ENCODE measurements at places on chromosomes 7 and 10.

DNA sequence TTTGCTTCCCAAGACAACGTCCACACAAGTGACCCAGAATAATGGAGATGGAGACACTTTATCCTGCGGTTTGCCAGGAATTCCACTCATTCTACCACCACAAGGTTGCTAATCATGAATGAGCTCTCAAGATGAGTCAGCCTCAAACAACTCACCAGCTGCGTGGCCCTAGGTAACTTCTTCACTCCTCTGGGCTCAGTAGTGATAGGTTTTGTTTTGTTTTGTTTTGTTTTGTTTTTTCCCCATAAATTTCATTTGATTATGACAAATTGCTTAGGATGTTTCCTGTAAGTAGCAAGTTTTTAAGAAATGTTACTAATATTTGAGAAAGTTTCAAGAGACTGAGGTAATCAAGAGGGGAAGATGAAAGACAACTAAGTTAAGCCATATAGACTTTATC lies 286.8 kb downstream of the PARD3 start:
- no peak for DNase-seq

DNA sequence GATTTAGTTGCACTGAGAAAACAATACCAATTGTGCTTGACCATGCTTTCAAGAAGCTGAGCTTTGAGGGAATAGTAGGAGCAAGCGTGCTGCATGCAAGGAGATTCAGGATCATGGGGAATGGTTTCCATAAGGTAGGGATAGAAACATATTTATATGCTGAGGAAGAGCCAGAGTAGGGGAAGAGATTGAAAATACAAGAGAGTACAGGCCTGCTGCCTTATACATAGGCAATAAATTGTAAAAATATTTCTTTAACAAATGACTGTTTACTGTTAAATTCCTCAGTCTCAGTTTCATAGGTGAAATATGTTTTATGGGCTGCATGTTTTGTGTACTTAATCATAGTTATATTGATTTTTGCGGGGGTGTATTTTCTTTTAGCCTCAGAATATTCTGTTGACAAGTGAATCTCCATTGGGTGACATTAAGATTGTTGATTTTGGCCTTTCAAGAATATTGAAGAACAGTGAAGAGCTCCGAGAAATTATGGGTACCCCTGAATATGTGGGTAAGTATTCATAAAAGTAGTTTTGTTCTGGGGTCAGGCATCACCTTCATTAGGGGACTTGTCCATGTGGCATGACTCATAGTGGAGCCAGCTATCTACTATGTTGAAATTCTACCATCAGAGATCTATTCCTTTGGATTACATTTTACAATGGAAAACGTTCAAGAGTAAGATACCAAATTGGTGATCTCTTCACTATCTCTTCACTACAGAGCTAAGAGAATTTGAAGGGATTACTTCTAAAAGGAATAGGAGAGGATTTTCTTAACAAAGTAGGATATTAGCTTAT lies 36.5 kb downstream of the STK17A start:
- no peak for DNase-seq

DNA sequence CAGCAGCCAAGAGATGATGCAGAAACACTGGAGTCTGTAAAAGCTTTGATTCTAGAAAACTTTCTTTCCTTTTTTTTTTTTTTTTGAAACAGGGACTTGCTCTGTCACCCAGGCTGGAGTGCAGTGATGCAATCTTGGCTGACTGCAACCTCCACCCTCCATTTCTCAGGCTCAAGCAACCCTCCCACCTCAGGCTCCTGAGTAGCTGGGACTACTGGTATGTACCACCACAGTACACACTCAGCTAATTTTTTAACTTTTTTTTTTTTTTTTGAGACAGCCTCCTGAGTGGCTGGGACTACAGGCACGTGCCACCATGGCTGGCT lies 17.0 kb upstream of the BAG3 start:
- no peak for DNase-seq

DNA sequence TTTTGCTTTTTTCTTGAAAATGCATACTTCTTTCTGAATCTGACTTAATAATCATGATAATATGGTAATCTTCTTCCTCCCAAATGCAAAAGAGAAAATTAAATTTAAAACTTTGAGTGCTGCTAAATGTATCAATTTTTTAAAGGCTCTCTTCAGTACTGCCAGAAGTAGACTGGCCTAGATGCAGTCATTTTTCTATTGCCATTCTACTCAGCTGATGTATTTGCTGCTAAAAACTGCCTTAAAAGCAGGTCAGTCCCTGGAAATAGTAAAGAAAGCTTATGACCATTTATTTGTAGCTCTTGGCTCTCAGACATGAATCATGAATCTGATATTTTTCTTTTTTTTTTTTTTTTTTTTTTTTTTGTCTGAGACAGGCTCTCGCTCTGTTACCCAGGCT lies 28.5 kb downstream of the NAPEPLD start:
- no peak for DNase-seq

- no peak for DNase-seq
These were observed 28.1 kb upstream of the GARS1 start for GRCh38 chr7:30566596-30566995.

DNA sequence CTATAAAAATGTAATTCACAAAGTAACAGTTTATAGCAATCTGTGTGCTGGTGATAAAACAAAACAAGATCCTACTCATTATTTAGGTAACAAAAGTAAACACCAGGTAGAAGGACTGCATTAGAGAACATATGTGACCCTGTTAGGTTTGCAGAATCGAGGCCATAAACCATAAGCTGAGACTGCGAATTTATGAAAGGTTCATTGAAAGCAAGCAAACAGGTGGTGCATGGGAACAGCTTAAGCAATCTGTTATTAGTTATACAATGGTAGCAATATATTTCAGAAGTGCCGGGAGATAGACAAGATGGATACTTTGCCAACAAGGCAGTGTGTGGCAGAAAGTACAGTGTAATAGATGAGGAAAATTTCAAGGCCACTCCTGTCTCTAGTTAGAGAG lies 23.5 kb upstream of the FAM133B start:
- DNase-seq = no peak

GRCh38 chr10:50367732-50368131 lies 116.4 kb upstream of the ASAH2 start:
- DNase-seq = no peak

- no peak for DNase-seq
These were observed 31.6 kb upstream of the KCNIP2 start for GRCh38 chr10:101875068-101875688.

DNA sequence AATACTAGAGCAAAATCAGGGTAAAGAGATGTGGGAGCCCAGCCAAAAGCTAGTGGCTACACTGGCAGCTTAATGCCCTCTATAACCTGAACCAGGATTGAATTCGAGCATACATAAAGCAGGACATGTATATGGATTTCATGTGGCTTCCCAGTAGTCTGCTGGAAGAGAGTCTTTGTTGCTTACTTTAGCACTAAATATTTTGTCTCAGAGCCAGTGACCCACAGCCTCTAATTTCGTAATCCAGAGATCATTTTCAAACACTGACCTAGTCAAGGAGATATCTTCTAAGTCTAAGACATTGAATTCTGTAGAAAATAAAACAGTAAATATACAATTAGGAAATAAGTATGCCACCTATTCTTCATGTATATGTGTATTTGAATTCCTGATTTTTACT lies 64.2 kb upstream of the GNAI1 start:
- no peak for DNase-seq

DNA sequence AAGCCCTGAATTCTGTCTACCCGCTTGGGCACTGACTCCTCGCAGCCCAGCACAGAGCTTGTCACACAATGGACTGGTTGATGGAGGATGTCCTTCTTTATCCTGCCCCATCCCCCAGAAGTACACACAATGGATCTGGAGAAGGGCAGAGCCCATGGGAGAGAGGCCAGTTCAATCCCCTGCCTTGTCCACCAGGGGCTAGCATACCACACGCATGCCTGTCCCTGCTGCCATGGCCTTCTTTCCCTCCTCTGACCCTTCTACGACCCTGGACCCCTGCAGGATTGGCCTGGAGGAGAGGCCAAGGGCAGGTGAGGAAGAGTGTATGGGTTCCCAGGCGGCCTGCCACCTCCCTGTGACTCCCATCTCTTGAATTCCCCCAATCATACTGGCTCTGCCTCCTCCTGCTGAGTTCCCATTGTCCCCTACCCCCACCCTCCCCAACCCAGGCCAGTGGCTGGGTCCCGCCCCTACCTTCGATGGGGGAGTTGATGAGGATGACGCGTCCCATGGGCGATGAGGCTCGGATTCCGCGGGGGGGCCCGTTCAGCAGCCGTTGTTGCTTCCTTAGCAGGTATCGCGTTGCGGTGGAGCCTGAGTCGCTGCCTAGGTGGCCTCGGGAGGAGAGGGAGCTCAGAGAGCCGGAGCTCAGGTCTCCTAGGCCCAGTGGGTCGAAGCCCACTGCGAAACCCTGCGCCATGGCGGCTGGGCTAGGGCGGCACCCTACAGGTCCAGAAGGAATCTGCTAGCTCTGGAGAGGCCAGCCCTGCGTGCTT lies 1.2 kb downstream of the PDZD7 start:
- no peak for DNase-seq

Measured in GM19239 (cell line).